ENCODE measurements at places on chromosomes 7 and 10.

- DNase-seq = no peak
These were observed 77.0 kb upstream of the SLF2 start for GRCh38 chr10:100835810-100836209.

DNA sequence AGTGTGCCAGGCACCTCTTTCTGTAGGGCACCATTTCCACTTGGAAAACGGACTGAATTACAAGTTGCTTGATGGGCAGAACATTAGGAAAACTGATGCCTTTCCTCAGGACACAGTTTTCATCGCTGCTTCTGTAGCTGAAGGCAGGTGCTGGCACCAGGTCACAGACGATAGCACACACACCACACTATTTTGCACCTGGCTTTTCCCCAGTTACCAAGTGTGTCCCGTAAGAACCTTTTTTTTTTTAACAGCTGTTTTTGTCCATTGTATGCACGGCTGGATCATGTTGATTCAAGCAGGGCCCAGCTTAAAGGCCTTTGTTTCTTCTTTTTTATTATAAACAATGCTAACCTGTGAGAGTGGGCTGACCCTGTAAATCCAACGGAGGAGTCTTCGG lies 1.3 kb upstream of the GET4 start:
- DNase-seq = peak; percentile 90

- no peak for DNase-seq
These were observed 7.9 kb upstream of the UPF2 start for GRCh38 chr10:12050528-12050927.

GRCh38 chr10:129078346-129078745 lies 388.7 kb upstream of the MGMT start:
- DNase-seq = no peak

- DNase-seq = no peak
These were observed 92.5 kb downstream of the TCERG1L start for GRCh38 chr10:131218811-131219583.

DNA sequence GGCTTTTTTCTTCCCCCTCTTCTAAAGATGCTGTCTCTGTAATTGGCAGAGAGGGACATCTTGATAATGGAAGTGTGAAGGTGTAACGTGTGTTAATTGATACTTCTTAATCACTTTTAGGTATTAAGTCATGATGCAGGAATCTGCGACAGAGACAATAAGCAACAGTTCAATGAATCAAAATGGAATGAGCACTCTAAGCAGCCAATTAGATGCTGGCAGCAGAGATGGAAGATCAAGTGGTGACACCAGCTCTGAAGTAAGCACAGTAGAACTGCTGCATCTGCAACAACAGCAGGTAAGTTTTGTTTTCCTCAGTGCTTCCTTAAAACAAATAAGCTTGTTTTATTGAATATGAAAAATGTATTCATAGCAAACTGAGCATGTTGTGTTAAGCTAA lies 11.8 kb downstream of the FOXP2 start:
- no peak for DNase-seq

DNA sequence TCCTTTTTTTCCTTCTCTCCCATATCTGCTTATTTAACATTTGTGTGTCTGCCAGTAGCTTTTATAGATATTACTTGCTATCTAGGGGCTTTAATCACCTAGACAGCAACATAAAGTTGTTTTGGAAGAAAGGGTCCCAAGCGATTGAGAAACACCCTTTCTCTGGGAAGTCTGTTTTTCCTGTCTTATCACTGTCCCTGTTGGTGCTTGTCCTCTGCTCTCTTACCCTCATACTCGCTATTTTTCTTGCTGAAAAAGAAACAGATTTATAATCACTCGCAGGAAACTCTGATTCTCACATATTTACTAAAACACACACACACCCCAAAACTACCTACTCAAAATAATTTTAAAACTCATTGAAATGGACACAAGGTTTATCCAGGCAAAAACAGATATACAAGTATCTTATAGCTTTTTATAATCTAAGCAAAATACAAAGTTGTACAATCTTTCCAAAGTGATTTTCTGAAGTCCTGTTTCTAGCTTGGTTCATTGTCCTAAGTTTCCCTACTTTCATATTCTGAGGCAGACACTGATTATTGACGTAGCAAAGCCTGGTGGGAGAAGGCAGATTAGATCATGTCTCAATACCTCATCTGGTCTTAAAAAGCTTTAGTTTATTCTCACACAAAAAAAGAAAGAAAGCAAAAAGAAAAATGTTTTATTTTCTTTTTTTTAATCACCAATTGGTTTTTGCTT lies 157.3 kb downstream of the CACNA2D1 start:
- DNase-seq = no peak

DNA sequence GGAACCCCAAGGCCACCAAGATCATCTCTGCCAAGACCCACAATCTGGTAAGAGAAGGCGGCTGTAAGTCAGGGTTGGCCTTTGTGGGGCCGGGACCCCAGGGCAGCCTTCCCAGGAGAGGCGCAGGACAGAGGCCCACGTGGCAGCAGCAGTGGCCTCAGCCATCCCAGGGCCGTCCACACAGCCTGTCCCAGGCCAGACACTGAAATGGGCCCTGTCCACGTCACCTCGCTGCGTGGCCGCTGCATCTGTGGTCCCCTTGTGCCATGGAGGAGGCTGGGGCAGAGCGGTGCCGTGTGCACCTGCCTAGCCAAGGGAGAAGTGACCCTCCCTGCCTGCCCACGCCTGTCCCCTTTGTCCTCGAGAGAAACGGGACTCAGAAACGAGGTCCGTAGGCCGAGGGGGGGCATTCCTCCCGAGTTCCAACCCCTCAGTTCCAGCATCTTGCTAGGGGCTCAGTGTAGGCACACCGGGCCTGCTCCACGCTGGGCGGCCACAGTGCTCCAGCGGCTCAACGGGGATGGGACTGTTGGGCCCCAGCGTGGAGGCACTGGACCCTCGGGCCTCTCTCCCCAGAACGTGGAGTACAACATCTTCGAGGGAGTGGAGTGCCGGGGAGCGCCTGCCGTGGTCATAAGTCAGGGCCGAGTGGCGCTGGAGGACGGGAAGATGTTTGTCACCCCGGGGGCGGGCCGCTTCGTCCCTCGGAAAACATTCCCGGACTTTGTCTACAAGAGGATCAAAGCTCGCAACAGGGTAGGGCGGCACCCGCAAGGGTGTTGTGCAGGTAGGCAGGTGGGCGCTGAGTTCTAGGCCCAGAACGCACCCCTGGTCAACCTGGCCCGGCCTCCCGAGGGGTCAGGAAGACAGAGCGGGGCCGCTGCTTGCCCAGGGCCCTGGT lies 15.6 kb downstream of the DPYSL4 start:
- no peak for DNase-seq

All from NCI-H2107 (cell line).